COR-L47 (cell line): ENCODE measurements at places on chromosomes 3 and 15.

GRCh38 chr3:141399200-141399599, 30.9 kb downstream of the ZBTB38 start:
- no peak for DNase-seq

- DNase-seq: no peak
These were observed 54.0 kb upstream of the GADL1 start for GRCh38 chr3:30948426-30948825.

DNA sequence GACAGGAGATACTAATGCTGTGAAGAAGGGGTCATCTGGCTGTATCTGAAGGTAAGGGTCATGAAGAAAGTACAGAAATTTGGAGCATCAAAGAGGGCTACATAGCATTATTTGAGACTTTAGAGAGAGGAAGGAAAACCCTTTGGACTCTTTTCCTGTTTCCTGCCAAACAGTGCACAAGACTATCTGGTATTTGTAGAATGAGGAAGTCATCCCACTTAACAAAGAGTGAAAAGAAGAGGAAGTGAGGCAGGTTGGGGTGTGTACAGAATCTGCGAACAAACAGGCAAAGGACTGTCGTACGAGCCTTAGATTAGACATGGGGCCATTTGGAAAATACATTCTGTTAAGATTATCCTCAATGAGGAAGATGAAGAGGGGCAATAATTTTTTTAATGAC, 546.8 kb upstream of the EPHA6 start:
- no peak for DNase-seq

GRCh38 chr3:120875989-120876388, 32.0 kb upstream of the STXBP5L start:
- no peak for DNase-seq

GRCh38 chr3:60746043-60746638, 505.1 kb downstream of the FHIT start:
- DNase-seq: no peak

- no peak for DNase-seq
These were observed 32.6 kb upstream of the NOX5 start for GRCh38 chr15:68981941-68982340.

- DNase-seq: no peak
These were observed 5.6 kb downstream of the ITPKA start for GRCh38 chr15:41499109-41499851.

DNA sequence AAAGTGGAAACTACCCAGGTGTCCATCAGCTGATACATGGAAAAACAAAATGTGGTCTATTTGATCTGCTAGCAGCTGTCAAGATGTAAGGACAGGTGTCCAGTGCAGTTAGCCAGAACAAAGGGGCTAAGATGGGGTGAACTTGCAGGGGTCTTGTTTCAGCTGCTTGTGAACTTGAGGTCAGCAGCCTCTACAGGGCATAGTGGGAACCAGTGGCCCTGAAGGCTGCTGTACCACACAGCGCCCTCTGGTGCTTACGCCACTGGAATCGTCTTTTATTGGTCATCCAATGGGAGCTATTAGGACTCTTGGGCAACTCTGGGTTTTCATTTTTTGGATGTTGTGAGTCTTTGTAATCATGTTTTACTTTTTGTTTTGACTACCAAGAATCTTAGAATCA, 62.2 kb upstream of the CTSH start:
- no peak for DNase-seq

GRCh38 chr15:47513471-47513870, 203.8 kb upstream of the SEMA6D start:
- no peak for DNase-seq

DNA sequence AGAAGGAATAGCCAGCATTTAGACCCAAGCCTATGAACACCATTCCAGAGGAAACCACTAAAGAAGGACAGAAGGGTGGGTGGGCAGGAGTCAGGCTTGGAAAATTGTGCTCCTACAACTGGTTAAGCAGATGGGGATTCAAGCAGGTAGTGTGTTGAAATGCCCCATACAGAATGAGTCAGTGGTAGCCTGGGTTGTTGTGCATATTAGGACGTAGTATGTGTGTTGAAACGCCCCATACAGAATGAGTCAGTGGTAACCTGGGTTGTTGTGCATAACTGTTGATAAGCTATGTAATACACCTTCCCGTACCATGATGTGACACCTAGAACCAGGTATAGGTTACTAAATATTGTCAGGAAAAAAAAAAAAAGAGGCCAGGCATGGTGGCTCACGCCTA, 34.0 kb downstream of the MINDY4B start:
- no peak for DNase-seq
